Keratinocyte (primary cell): ENCODE measurements at places on chromosomes 3 and 15.

- DNase-seq: no peak
Observed at GRCh38 chr3:50204804-50205412, at the start of gene SLC38A3. SLC38A3 (plus strand) TSS chr3:50205271; CDS start chr3:50214200, 8,929 bp downstream.

DNA sequence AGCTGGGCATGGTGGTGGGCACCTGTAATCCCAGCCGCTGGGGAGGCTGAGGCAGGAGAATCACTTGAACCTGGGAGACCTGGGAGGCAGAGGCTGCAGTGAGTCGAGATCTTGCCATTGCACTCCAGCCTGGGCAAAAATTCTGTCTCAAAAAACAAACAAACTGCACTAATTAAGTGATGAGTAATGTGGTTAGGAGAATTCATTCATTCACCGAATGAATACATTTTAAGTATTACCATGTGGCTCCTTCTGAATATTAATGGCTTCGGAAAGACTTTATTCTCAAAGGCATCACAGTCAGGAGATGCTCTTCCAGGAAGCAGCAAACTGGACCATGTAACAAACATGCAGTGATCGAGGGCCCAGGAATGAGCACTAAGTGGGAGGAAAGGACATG is 23.6 kb downstream of the SPTSSB start:
- no peak for DNase-seq

GRCh38 chr15:29922191-29922590 is 99.9 kb upstream of the TJP1 start:
- no peak for DNase-seq

- no peak for DNase-seq
Observed at GRCh38 chr15:26929588-26929987, 41.4 kb upstream of the GABRG3 start.

- no peak for DNase-seq
Observed at GRCh38 chr3:160150066-160150465, 75.2 kb upstream of the C3orf80 start.

DNA sequence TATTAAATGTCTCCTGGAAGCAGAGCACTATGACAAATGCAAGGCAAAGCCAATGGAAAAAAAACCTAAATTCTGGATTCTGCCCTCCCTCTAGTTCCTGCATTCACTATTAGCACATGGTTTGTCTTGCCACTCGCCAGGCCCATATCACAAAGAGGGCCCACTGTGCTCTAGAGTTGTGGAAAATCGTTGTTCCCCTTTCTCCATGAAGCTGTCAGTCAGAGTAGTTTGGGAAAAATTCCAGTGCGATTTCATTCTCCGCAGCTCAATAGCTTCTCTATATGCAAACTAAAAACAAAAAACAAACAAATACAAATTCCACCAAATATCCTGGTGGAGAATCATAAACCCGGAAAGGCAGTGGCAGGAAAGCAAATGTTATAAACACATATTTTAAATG is 77.3 kb downstream of the RORA start:
- no peak for DNase-seq
